ENCODE measurements at places on chromosomes 5 and 9. TPM values are rescaled to one million over a fixed set of nuclear protein-coding genes. Genes with fewer than 3 reads are reported as not detected.
A peak's percentile ranks its signal among the peaks of the same experiment; 100 is the strongest.

- no peak for DNase-seq
Observed at GRCh38 chr5:142317753-142318152, 7.1 kb downstream of the SPRY4 start.

GRCh38 chr5:77218263-77218662 is 7.8 kb downstream of the PDE8B start:
- DNase-seq: no peak

STKLD1 gene
- 2.3 TPM for polyA plus RNA-seq

GRCh38 chr9:136075881-136076678 is 19.0 kb downstream of the NACC2 start:
- DNase-seq: peak; percentile 10

- DNase-seq: no peak
Observed at GRCh38 chr9:134957165-134957944, 39.6 kb upstream of the FCN1 start.

GRCh38 chr5:144583541-144584449 is 413.1 kb downstream of the KCTD16 start:
- no peak for DNase-seq

GRCh38 chr9:136054146-136054545 is 40.9 kb downstream of the NACC2 start:
- DNase-seq: no peak

TBC1D9B gene
- 66.2 TPM for polyA plus RNA-seq

DNA sequence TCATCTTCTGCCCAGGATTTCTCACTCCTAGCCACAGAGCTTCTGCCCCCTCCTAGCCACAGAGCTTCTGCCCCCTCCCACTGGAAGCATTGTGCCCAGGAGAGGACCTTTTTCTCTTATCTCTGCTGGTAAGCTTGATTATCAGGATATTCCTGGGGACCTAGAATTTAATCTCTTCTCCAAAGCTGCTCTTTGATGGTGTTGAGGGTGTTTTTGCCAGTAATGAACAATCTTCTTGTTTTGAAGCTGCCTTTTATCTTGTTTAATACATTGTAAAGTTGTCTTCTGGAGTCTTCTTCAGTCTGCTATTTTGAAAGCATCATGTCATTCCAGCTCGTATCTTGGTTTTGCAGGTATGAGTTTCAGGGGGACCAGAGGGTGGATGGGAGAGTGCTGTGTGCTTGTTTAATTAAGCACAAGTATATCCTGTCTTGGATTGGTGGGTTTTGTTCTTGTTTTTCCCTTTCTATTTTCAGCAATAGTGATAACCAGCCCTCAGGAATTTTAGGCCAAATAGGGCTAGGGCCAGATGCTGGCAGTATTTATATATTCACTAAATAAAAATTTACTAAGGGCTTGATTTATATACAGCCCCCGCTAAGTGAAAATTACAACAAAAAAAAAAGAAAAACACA is 214.0 kb upstream of the DMRT1 start:
- no peak for DNase-seq

DNA sequence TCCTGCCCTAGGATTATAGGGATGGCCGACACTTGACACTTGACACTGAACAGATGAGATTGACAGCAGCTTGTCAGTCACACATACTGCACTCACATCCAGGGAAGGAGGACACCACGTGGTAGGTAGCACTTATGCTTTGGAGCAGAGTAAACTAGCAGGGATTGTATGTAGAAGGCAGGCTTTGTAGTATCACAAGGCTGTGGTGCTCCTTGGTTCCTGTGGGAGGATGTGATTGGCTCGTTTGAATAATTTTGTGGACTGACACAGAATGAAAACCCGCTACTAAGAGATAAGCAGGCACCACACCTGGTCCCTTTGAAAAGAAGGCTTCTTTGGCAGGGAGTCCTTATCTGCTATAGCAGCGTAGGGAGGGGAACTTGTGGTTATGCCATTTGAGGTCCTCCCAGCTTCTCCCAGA is 63.6 kb upstream of the IL12B start:
- DNase-seq: no peak

DNA sequence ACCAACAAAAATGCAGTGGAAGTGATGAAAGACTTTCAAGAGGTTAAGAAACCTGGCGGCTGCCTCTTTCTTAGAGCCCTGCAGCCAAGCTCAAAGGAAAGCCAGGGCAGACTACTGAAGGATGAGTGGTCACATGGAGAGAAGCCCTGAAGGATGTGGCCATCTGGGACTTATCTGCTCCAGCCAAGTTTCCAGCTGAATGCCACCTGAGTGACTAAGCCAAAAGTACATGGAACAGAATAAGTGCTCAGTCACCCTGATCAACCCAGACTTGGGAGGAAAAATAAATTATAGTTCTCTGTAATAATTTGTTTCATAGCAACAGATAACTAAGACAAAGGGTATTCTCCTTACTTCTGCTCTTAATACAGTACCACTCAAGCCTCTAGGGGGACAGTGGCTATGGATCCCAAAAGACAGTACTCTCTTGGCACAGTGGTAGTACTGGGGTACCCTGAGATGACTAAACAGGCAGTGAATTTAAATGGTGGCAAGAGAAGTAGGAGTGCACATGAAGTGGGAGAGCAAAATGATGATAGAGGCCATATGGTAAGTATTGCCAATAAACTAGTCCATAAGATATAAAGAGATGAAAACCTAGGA is 182.3 kb downstream of the ELAVL2 start:
- no peak for DNase-seq

GMCL2 gene
- polyA plus RNA-seq: not detected

- no peak for DNase-seq
Observed at GRCh38 chr9:85703398-85703797, 38.4 kb downstream of the AGTPBP1 start.

DNA sequence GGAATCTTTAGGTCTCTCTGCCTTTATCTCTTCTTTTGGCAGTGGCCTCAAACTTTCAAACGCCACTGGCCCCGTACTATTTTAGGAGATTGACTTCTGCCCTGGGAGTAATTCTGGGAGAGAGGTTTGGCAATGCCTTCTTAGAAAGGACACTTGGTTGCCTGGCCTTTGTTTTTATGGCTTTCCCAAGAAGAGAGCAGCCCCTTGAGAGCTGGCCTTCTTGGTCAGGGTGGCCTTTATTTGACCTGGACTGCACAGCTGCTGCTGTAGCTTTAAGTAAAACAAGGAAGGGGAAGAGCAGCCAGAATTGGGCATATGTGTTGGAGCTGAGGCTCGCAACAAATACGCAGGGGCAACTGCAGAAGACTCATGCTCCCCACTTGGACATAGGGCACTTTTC is 60.8 kb downstream of the PTPN3 start:
- no peak for DNase-seq

GRCh38 chr5:131254741-131255140 is 9.1 kb upstream of the CDC42SE2 start:
- DNase-seq: no peak

DNA sequence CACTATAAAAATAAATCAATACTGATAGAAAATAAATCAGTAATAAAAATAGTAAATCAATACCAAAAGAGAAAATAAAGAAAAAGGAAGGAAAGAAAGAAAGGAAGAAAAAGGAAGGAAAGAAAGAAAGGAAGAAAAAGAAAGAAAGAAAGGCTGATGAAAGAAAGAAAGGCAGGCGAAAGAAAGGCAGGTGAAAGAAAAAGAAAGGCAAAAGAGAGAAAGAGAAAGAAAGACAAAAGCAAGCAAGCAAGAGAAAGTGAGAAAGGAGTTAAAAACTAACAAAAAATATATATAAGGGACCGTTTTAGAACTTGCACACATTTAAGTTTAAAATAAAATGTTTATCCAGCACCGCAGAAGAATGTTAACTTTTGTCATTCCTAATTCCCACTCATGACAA is 116.0 kb downstream of the SVEP1 start:
- DNase-seq: no peak

DNA sequence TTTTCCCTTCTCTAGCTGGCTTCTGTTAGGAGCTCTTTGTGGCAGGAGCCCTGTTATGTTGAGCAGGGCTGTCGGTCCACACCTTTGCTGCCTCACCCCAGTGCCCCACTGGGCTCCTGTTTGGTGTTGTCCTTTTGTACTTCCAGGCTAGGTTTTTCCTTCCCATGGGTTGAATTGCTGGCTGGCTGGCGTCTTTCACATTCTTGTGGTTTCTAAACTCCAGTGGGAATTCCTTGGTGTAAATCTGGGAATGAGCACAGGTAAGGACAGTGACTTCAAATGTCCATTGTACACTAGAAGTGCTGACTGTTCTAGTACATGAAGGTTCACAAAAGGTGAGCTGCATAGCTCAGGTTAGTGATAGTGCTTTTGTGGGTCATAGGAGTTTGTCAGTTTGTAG is 30.4 kb downstream of the RASGRF2 start:
- DNase-seq: no peak
